ENCODE measurements at places on chromosomes 5 and 9.

DNA sequence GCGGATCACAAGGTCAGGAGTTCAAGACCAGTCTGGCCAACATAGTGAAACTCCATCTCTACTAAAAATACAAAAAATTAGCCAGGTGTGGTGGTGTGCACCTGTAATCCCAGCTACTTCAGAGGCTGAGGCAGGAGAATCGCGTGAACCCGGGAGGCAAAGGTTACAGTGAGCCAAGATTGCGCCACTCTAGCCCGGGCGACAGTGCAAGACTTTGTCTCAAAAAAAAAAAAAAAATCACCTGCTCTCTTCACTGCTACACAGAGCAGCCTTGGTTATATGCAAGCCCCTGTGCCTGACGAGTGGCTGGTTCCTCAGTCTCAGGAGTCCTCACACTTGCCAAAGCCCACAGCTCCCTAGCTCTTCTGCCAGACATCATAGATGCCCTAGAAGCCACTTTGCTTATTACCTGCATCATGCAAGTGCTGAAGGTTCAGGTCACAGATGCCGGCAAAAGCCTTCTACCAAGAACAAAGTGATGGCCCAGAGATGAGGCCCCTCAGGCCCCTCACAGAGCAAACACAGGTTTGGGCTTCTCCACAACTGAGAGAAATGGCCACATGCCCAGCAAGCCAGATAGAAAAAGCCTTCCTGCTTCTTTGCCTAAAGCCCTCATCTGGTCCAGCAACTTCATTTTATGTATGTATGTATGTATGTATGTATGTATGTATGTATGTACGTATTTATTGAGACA lies 176.4 kb downstream of the AUH start:
- no peak for DNase-seq

DNA sequence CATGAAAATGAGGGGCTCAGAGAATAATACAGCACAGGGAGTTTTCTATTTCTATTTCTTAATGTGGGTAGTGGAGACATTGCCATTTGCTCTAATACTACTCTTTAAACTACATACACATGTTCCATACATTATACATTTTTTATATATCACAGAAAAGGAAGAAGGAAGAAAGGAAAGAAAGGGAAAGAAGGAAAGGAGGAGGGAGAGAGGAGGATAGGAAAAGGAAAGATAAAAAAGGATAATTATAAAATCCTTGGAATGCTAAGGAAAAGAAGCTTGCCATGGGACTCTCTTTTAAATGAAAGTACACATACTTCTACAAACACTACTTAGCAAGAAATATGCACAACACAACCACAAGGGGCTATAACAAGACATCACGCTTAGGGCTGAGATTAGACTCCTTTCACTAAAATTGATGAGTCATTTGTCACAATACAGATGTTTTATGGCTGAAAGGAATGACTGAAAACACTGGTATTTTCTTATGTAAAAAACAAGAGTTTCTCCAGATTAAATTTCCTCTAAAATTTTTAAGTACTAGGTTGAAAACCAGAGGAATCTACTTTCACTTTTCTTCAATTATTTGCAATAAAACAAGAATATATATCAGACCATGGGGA lies 219.8 kb downstream of the ARL15 start:
- no peak for DNase-seq

GRCh38 chr9:98168941-98169488 lies 23.4 kb downstream of the CORO2A start:
- no peak for DNase-seq

- DNase-seq: no peak
These were observed 330.7 kb upstream of the ADAMTSL1 start for GRCh38 chr9:18143073-18143745.

DNA sequence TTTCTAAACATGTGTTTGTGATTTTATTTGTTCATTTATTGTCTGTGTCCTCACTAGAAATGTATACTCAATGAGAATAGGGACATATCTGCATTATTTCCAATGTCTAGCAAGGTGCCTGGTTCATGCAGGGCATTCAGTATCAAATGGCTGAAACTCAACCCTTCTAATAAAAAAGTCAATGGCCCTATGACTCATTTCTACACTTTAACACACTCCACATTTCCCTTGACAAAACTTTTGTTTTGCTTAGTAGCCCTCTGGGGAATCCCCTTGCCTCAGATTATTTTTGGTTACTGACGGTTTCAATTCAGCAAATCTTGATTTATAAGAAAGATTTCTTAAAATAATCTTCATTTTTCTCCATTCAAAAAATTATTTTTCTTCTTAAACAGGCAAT lies 206.0 kb upstream of the DMRTA1 start:
- no peak for DNase-seq

DNA sequence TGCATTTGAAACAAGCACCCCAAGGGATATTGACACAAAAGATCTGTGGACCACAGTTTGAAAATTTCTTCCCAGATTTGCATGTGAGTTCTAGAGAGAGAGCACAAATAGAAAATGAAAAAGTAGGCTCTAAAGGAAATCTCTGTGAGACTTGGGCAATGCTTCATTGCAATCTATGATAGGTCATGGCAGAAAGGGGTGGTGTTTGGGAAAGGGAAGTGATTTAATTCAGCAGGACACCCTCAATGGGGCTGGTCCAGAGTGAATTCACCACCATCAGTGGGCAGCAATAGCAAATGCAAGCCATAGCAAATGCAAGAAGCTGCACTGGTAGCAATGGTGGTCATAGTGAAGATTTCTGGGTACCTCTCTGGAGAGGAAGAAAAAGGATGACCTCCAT lies 58.1 kb downstream of the ANKRD55 start:
- no peak for DNase-seq

DNA sequence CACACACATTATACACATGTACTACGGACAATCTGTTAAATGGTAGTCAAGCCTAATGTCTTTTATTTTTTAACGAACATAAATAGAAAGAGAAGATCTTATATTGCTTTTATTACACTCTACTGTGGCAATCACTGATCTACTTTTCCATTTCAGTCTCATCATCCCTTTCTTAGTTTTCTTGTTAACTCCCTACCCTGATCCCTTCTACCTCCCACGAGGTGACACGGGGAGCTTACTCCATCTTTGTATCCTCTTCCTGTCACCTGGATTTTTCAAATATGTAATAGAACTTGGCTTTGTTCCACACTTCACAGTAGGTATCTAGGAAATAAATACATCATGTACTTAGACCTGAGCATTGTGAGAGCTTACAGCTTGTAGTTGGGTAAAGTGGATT lies 211.0 kb downstream of the PIK3R1 start:
- DNase-seq: no peak

GRCh38 chr9:95078511-95078910 lies 239.0 kb downstream of the FANCC start:
- DNase-seq: no peak

DNA sequence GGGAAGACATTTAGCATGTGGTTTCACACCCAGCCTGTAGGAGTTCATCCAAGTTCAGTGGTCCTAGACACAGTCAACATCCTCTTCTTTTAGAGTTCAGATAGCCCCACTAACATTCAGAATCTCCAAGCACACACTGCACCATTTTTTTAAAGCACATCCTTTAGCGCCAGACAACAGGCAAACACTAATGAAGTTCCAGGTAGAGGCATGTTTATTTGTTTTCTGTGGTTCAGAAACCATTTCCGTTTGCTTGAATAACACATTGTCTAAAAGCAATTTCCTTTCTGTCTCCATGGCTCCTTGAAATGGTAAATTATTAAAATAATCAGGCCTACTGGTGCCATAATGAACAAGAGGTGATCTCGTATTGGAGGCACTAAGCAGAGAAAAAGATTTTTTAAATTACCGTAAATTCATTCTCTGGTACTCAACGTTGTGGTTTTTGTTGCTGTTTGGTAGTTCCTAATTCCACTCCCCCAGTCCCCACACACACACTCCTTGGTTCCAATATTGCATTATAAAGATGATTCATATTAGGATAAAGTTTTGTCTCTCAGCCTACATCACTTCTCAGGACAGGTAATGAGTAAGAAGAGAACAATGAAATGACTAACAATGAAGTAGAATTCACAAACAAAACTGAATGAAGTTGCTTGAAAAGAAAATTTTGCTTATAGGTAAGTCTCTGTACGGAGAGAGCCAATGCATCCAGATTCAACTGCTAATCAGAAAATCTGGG lies 153.1 kb downstream of the PCSK1 start:
- no peak for DNase-seq

DNA sequence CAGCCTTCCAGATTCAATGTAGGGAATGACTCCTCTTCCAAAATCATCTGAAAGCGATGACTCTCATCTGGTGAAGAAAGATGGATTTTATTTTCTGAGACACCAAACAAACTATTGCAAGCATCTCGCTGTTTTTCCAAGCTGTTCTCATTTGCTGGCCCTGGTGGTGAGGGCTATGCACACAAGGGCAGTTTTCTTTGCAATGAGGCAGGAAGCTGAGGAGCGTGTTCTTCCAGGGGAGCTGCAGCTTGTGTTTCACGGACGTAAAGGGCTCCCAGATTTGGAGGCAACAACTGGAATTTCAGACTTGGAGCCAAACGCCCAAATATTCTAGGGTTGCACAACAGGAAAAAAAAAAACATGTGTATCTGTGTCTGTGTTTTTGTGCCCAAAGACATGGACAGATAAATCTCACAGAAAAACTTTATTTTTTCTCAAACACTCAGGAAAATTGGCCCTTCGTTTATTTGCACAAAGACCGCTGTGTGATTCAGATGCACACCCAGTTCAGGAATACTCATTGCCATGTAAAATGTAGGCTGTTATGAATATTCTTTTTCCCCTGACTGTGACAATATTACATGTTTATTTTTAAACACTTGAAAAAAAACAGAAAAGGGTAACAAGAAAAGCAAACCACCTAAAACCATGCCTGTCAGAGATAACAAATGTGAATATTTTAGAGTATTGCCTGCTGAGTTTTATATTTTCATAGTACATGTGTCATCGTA lies 151.3 kb downstream of the GAS1 start:
- DNase-seq: no peak

DNA sequence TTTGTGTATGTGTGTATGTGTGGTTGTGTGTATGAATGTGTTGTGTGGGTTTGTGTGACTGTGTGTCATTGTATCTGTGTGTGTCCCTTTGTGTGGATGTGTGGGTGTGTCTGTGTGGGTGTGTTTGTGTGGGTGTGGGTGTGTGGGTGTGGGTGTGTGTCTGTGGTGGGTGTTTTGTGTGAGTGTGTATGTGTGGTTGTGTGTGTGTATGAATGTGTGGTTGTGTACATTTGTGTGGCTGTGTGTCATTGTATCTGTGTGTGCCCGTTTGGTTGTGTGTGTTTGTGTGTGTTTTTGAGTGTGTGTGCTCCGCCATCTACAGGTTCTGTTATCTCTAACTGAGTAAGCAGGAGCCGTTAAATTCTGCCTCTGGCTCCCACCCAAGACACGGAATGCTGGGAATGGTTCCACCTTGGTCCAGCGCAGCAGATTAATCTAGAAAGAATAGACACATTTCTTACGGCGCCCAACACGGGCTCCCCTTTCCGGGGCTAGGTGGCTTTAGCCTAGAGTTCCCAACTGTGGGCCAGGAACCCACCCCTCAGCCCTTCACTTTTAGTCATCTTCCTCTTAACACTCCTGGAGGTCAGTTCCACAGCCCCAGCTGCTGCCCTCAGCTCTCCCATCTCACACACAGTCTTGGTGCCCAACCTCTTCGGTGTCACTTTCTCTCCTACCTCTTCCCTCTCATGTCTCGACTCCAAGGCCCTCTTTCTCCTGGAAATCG lies 197.1 kb downstream of the TTLL11 start:
- DNase-seq: no peak

GRCh38 chr9:132160802-132161742 lies 786 bp upstream of the NTNG2 start:
- DNase-seq: no peak

- no peak for DNase-seq
These were observed 25.2 kb downstream of the RALGPS1 start for GRCh38 chr9:126939821-126940221.

GRCh38 chr9:136337416-136338395 lies 10.4 kb downstream of the GPSM1 start:
- DNase-seq: no peak

DNA sequence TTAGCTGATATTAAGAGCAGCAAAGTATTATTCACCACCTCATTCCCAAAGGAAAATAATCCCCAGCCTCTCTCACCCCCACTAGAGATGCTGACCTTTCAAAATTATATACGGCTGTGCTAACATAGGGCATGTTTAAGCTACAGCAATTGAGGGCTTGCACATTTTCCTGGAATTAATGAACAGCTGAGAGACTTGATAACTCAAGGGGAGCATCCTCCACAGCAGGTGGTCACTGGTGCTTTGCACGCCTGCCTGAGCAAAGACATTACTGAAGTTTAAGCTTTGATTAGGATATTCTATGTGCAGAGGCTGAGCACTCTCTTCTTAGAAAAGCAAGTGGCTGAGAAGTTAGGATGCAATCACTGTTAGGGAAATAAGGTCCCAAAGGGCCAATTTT lies 230.9 kb downstream of the FAM114A2 start:
- DNase-seq: no peak

DNA sequence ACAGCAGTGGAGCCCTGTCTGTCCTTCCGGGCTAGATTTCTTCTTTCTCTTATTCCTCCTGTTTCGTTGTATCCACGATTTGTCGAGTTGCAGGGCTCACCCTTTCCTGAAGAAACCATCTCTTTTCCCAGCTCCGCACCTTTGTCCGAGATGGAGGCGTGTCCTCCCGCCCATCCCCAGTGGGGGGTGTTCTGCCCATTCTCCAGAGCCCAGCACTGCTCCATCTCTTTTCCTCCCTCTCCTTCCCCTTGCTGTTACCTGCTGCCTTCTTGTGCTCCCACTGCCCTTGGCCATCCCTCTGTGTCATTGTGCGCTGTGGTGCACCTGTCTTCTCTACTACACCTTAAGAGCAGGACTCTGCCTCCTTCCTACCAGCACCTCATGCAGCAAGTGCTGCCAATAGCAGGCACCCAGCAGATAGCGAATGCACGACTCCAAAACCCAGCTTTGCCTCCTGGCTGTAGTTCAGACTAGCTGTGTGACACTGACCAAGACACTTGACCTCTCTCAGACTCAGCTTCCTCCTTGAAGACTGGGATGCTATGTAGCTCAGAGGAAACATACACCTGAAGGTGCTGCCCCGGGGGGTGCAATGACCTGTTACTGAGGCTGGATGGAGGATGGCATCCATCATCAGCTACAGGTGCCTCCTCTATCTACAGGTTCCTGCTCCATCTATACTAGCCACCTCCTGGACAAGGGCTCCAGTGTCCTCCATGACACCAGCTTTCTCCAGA lies 8.9 kb downstream of the OR13J1 start:
- no peak for DNase-seq

DNA sequence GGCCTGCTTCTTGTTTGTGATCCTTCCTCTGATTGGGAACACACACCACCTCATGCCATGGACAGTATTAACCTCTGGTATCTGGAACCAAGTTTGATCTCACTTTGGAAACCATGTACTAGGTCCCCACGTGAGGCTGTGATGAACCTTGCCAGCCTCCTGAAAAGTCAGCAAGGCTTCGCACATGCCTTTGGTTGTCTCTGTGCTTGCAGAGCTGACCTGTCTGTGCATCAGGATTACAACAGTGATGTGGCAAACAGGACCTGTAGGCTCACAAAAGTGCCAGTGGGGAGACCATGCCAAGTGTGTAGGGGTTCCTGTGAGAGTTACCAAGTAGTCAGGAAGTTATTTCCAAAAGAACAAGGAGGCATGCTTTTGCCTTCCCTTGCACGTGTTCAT lies 1.4 kb downstream of the ACO1 start:
- DNase-seq: no peak
